CD8-positive, alpha-beta memory T cell (primary cell): ENCODE measurements at places on chromosomes 7 and 10. TPM values are rescaled to one million over a fixed set of nuclear protein-coding genes. Genes with fewer than 3 reads are reported as not detected.

Gene TAF5
- 4.4 TPM for polyA plus RNA-seq

DNA sequence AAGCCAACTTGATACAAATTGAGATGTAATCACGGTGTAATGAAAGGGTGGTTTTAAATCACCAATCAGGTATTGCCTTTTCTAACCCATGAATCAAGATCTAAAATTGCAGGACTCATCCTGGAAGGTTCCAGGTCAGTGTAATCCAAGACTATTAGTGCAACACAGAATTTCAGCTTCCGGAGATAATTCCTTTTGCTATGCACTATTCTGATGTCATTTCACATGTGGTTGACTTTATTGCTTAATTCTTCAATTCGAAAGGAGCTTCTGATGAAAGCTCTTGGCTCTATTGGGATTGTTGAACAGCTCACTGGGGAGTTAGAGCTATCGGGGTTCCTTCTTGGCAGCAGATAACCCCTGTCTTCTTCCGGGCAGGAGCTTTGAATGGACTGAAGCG is 147.4 kb upstream of the INSYN2A start:
- no peaks in the 10 kb centered on the region for H3K27me3 ChIP-seq
- no peaks in the 10 kb centered on the region for H3K4me1 ChIP-seq
- H3K36me3 ChIP-seq = no peaks in the 10 kb centered on the region

- H3K27ac ChIP-seq = no peak overlapping the region
- no peak overlapping the region for H3K4me3 ChIP-seq
- no peak for DNase-seq
- H3K27me3 ChIP-seq = peaks cover 3% of the 10 kb centered on the region
Observed at GRCh38 chr7:45225311-45225947, 67.8 kb downstream of the RAMP3 start.

Gene NEUROD6
- not detected for polyA plus RNA-seq

GRCh38 chr10:948347-948746 is 16.8 kb upstream of the LARP4B start:
- H3K27ac ChIP-seq = no peak overlapping the region
- H3K4me3 ChIP-seq = no peak overlapping the region

DNA sequence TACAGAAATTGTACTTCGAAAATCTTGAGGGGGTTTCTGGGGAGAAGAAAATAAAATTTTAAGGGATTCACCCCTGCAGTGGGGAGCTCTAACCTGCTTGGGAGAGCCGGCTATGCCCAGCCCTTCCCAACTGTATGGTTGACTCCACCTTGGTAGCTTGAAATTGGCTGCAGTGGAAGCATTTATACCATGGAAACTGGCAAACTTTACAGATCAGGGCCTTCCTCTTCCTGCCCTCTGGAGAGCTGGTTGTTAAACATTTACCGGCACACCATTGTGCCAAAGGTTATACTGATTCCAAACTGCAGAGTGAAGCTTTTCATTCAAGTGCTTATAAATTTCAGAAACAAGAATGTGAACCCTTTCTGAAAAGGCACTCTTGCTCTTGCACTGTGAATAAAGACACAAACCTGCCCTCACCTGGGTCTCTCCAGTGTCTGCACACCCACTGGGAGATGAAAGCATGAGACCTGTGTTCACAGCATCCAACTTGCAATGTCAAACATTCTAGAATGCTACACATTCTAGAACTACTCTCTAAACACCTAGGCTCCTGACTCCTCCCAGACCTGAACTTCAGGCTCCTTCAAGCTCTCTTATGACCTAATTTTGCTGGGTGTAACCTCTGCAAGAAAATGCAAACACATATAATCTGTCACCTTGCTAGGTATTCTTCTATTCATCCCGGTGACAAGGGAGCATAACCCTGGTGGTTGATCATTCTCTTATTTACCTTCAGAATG is 44.7 kb downstream of the ABLIM1 start:
- H3K27me3 ChIP-seq = no peaks in the 10 kb centered on the region
- H3K27ac ChIP-seq = no peak overlapping the region
- H3K4me1 ChIP-seq = no peaks in the 10 kb centered on the region
- no peak overlapping the region for H3K4me3 ChIP-seq
- DNase-seq = no peak

DNA sequence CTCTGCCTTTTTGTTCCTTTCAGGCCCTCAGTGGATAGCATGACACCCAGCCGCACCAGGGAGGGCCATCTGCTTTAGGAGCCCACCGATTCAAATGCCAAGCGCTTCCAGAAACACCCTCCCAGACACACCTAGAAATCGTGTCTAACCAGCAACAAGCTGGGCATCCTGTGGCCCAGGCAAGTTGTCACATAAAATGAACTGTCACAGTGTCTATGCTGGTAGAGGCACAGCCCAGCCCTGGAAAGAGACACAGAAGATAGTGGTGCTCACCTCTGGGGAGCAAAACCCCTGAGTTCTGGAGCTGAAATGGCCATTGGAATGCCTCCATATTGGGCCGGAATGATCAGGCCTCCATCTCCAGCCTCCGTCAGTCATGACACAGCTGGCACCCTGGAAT is 38.9 kb downstream of the ECHDC3 start:
- no peaks in the 10 kb centered on the region for H3K36me3 ChIP-seq
- H3K27me3 ChIP-seq = no peaks in the 10 kb centered on the region
- H3K4me3 ChIP-seq = no peak overlapping the region
- no peak overlapping the region for H3K27ac ChIP-seq
- no peak for DNase-seq

Gene MRLN
- not detected for polyA plus RNA-seq

DNA sequence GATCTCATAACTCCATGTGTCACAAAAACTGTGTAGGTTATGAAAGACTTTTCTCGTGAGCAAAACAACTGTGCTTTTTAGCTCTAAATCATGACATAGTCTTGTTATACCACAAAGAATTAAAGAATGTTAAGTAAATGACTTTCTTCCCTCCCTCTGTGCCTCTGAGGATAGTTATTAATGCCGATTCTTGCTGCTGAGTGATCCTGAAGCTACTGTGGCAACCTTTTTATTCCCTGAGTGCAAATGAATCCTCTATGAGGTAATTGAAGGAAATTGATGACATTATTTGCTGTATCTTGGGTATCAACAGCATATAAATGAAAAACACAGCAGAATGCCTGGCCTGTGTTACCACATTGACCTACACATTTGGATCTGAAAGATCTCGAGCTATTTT is 142.2 kb upstream of the HDAC9 start:
- no peak overlapping the region for H3K4me3 ChIP-seq
- DNase-seq = no peak
- H3K27me3 ChIP-seq = no peaks in the 10 kb centered on the region
- H3K4me1 ChIP-seq = no peaks in the 10 kb centered on the region

Gene C10orf143
- polyA plus RNA-seq = 24.6 TPM

DNA sequence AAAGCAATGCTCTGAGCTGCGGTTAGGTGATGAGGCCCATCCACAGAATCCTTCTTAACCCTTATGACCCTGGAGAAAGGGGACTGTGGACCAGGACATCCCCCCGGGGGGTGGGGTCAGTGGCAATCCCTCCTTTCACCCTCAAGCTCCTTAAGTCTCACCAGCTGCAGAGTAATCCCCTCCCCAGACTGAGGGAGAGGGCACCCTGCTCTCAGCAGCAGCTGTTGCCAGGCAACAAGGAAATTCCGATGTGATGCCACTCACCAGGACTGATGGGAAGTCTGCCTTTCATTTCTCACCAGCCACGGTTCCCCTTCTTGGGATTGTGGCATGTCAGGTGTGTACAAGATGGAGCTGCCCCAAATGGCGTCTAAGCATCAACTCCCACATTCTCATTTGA is 129.6 kb downstream of the DOCK1 start:
- no peak overlapping the region for H3K27ac ChIP-seq
- H3K4me1 ChIP-seq = no peaks in the 10 kb centered on the region
- no peaks in the 10 kb centered on the region for H3K27me3 ChIP-seq
- H3K4me3 ChIP-seq = no peak overlapping the region
- no peak for DNase-seq

Gene GIMAP8
- polyA plus RNA-seq = 30.1 TPM

DNA sequence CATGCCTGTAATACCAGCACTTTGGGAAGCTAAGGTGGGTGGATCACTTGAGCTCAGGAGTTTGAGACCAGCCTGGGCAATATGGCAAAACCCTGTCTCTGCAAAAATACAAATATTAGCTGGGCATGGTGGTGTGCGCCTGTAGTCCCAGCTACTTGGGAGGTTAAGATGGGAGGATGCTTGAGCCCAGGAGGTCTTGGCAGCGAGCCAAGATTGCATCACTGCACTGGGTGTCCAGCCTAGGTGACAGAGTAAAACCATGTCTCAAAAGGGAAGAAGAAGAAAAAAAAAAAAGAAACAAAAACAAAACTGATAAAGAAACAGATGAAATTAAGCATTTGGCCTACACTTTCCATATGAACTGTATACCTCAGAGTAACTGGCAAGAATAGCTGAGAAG is 319.2 kb downstream of the PARD3 start:
- no peak overlapping the region for H3K27ac ChIP-seq
- no peak overlapping the region for H3K4me3 ChIP-seq
- H3K4me1 ChIP-seq = no peaks in the 10 kb centered on the region

DNA sequence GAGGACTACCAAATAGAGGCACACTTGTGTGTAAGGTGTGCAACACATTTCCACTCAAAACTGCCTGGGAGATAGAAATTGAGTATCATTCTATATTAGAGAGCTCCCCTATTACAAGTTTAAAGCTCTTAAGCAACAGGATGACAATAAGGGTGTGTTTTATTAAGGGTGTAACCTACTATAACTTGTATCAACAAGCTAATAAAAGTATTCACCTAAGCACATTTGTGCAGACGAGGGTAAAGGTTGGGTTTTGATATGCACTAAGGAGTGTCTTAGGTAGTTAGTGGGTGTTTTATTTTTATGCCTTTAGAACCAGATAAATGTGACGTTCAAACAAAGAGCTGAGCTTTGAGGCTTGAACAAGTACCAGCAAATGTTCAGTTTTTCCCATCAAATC is 2.8 kb upstream of the FAM53B start:
- no peaks in the 10 kb centered on the region for H3K36me3 ChIP-seq
- no peak for DNase-seq
- no peak overlapping the region for H3K4me3 ChIP-seq
- peaks cover 16% of the 10 kb centered on the region for H3K4me1 ChIP-seq
- H3K27me3 ChIP-seq = no peaks in the 10 kb centered on the region

Gene CALHM1
- not detected for polyA plus RNA-seq
